CD4-positive, CD25-positive, alpha-beta regulatory T cell (primary cell): ENCODE measurements at places on chromosomes 2 and 18. TPM values are rescaled to one million over a fixed set of nuclear protein-coding genes. Genes with fewer than 3 reads are reported as not detected.

- H3K4me3 ChIP-seq = no peak overlapping the region
- H3K4me1 ChIP-seq = no peaks in the 10 kb centered on the region
- no peaks in the 10 kb centered on the region for H3K27me3 ChIP-seq
- no peak overlapping the region for H3K27ac ChIP-seq
- no peak for DNase-seq
Measured at GRCh38 chr2:166067229-166067628, 60.6 kb downstream of the SCN1A start.

DNA sequence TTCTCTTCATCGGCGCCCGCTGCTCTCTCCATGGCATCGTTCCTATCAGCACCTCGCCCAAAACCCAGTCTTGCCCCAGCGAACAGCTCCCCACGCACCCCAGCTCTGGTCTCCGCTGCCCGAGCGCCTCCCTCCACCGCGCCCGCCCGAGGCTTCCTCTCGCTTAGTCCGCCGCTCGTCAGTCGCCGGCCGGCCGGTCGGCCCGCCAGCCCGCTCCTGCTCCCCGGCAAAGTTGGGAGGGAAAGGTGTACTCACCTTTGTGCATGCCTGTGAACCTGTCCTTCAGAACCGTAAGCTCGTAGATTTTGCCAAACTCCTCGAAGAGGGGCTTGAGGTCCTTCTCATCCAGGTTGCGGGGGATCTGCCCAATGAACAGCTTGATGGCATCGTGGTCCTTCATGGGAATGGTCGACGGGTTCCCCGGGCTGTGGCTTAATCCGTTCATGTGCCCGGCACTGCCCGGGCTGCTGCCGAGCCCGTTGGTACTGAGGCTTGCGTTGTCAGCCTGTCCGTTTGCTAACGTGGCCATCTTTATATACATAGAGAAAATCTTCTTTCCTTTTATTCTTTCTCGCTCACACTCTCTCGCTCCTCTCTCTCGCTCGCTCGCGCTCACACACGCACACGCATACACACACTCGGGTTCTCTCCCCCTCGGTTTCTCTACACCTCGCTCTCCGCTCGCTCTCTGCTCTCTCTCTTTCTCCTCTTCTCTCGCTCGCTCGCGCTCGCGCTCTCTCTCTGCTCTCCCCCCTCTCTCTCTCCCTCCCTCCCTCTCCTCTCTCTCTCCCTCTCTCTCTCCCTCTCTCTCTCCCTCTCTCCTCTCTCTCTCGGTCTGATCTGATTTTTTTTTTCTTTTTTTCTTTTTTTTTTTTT is at the start of gene CELF4:
TSS of gene CELF4 (minus strand) at position 698 of the 876 bp plus-strand sequence.
- peaks cover 15% of the 10 kb centered on the region for H3K4me1 ChIP-seq
- no peak for DNase-seq
- no peak within 1 kb of the TSS for H3K4me3 ChIP-seq
- H3K27me3 ChIP-seq = peaks cover 17% of the 10 kb centered on the region

DNA sequence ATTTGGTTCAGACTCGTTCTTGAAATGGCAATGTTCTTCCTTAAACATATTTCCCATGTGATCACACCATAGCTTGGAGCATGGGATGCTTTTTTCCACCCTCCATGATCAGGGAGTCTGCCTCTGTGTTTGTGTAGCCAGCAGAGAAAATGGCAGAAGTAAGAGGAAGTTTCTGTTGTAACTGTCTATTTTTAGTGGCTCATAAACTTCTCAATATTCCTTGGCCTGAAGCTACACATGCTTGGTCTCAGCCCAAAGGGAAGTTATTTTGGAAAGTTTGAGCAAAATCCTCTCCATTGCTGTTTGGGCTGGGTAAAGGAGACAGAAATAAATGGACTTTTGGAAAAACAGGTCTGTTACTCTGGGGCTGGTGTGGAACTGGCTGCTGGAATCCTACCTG is 33.4 kb upstream of the ITGA6 start:
- H3K36me3 ChIP-seq = no peaks in the 10 kb centered on the region
- no peak overlapping the region for H3K4me3 ChIP-seq
- peaks cover 4% of the 10 kb centered on the region for H3K27me3 ChIP-seq
- no peak overlapping the region for H3K27ac ChIP-seq

DNA sequence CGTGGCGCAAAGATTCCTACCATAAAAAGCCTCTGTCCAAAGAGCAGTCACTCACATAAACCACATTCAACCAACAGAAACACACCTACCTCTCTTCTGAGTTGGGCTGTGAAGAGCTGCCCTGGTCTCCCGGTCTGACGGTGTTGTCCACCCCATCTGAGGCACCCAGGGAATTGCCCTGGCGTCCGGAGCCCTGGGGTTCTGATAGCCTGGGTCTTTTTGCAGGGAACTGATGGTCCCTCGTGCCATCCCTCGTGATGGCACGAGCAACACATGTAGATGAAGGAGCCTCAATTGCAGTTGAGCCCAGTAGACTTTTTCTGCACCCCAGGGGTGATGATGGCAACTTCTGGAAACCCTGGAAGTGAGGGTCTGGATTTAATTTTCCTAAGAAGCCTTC is 13.8 kb downstream of the HJURP start:
- H3K27ac ChIP-seq = no peak overlapping the region
- peaks cover 2% of the 10 kb centered on the region for H3K36me3 ChIP-seq
- H3K4me1 ChIP-seq = peaks cover 4% of the 10 kb centered on the region

- H3K27ac ChIP-seq = no peak overlapping the region
- no peak overlapping the region for H3K4me3 ChIP-seq
- H3K36me3 ChIP-seq = no peaks in the 10 kb centered on the region
- no peaks in the 10 kb centered on the region for H3K27me3 ChIP-seq
- no peak for DNase-seq
Measured at GRCh38 chr2:204503869-204504268, 41.4 kb upstream of the PARD3B start.

DNA sequence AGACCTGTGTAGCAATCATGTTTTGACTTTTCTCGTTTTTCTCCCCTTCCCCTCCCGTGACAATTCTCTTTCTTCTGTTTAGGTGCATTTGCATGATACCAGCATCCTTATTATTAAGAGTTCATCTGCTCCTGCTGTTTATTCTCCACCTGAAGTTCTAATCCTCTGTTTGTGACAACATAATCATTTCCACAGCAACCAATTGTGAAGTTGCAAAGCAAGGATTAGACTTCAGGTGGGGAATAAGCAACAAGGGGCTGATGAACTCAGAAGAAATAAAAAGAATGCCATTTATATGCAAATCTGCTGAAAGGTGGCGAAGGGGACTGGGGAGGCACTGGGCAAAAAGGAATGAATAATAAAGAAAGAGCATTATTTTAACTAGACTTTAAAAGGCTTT is 124.8 kb upstream of the LINC00305 start:
- H3K27me3 ChIP-seq = no peaks in the 10 kb centered on the region
- H3K27ac ChIP-seq = no peak overlapping the region
- no peaks in the 10 kb centered on the region for H3K36me3 ChIP-seq
- no peak overlapping the region for H3K4me3 ChIP-seq
- DNase-seq = no peak

- H3K4me3 ChIP-seq = no peak overlapping the region
- H3K4me1 ChIP-seq = no peaks in the 10 kb centered on the region
- no peaks in the 10 kb centered on the region for H3K36me3 ChIP-seq
- H3K27me3 ChIP-seq = no peaks in the 10 kb centered on the region
- no peak for DNase-seq
Measured at GRCh38 chr2:144439993-144440392, 79.9 kb downstream of the ZEB2 start.

- no peaks in the 10 kb centered on the region for H3K27me3 ChIP-seq
- no peak for DNase-seq
- H3K36me3 ChIP-seq = no peaks in the 10 kb centered on the region
- H3K4me1 ChIP-seq = no peaks in the 10 kb centered on the region
- H3K4me3 ChIP-seq = no peak overlapping the region
- no peak overlapping the region for H3K27ac ChIP-seq
Measured at GRCh38 chr2:182628916-182629315, 87.1 kb upstream of the DNAJC10 start.

DNA sequence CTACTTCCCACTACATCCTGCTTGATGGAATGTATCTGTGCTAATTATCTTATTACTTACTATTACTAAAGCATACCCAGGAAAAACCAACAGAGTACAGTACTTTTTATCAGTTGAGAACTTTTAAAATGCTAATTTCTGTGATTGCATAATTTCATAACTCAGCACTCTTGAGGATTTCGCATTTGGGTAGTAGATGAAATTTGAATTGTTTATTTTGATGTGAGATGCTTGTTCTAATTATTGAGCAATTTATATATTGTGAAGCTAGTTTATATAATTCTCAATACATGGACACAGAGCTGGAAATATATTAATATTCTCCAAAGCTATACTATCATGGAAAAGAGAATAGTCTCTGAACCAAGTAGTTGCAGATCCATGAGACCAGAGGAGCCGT is 104.5 kb upstream of the SP5 start:
- H3K27ac ChIP-seq = no peak overlapping the region
- no peaks in the 10 kb centered on the region for H3K4me1 ChIP-seq
- H3K4me3 ChIP-seq = no peak overlapping the region

DNA sequence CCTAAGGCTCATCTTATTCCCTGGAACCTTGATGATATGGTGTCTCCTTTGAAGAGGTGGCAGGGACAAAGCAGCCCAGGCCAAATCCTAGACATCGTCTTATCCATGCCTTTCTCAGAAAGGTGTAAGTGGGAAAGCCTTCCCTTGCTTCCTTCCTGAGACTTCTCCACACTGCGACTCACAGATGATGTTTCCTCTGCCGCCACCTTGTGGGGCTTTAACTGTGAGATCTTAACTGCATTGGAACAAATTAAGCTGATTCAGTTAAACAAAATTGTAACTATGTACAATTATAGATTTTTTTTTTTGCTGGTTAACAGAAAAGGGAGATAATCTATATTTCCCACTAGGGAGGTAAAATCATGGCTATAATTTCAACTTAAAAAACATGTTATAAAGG is 10.0 kb upstream of the GCA start:
- peak; percentile 7 for DNase-seq
- no peak overlapping the region for H3K27ac ChIP-seq
- H3K27me3 ChIP-seq = no peaks in the 10 kb centered on the region
- H3K4me3 ChIP-seq = no peak overlapping the region

- no peak overlapping the region for H3K4me3 ChIP-seq
- no peak for DNase-seq
- H3K4me1 ChIP-seq = no peaks in the 10 kb centered on the region
- H3K27me3 ChIP-seq = no peaks in the 10 kb centered on the region
- no peak overlapping the region for H3K27ac ChIP-seq
Measured at GRCh38 chr2:30300456-30301221, 69.3 kb downstream of the LBH start.

DNA sequence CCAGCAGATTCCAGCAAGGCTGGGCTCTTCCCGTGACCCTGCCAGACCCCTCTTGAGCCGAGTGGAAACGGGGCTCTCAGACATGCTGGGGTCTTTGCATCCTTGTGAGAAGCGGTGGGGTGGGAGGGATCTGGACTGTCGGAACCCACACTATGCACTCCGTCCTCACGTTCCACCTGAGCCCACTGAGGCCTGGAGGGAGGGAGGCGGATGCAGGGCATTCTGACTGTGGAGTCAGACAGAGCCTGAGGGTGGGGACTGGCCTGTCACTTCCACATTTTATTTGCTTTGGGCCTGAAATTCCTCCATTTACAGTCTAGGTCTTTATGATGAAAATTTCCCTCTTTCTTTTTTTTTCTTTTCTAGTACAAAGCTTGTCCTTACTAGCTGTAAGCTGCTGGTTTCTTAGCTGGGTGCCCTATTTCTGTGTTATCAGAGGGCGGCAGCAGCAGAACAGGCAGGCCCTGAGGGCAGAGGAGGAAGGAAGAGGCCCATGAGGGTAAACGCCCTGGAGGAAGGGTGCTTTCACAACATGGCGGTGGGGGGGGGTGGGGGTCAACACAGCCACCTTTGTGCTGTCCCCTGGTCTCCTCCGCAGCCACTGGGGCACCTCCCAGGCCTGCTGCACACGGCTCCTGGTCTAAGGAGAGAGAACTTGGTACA is 373.5 kb upstream of the MYT1L start:
- peak; percentile 35 for DNase-seq
- H3K4me1 ChIP-seq = no peaks in the 10 kb centered on the region
- H3K36me3 ChIP-seq = no peaks in the 10 kb centered on the region
- H3K27me3 ChIP-seq = no peaks in the 10 kb centered on the region
- no peak overlapping the region for H3K27ac ChIP-seq
- no peak overlapping the region for H3K4me3 ChIP-seq

GRCh38 chr2:127187081-127187775 is 32.9 kb downstream of the CYP27C1 start:
- no peak overlapping the region for H3K4me3 ChIP-seq
- H3K4me1 ChIP-seq = no peaks in the 10 kb centered on the region
- H3K27ac ChIP-seq = no peak overlapping the region
- H3K36me3 ChIP-seq = no peaks in the 10 kb centered on the region

- H3K4me3 ChIP-seq = no peak overlapping the region
- DNase-seq = no peak
- no peak overlapping the region for H3K27ac ChIP-seq
- no peaks in the 10 kb centered on the region for H3K27me3 ChIP-seq
- H3K36me3 ChIP-seq = no peaks in the 10 kb centered on the region
Measured at GRCh38 chr2:19802086-19802841, 99.5 kb downstream of the TTC32 start.

DNA sequence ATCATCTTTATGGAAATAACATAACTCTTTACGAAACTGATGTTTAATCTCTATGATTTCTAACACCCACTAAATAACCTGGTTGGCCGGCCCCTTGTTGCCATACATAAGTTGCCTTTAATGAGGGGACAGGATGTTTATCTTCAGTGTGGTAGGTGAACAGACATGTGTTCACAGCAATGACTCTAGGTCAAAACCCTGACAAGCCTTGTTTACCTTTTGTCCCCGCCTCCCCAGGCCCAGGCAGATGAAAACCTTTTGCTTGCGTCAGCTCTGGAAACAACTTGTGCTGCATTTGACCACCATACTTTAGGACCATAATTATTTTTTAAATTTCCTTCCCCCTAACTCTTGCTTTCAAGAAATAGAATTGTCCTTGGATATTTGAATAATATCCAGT is 2.9 kb upstream of the DSG4 start:
- no peak for DNase-seq
- H3K27me3 ChIP-seq = no peaks in the 10 kb centered on the region
- H3K27ac ChIP-seq = no peak overlapping the region
- no peak overlapping the region for H3K4me3 ChIP-seq

- H3K27me3 ChIP-seq = no peaks in the 10 kb centered on the region
- peak; percentile 42 for DNase-seq
- peaks cover 12% of the 10 kb centered on the region for H3K4me1 ChIP-seq
- H3K27ac ChIP-seq = no peak overlapping the region
- no peaks in the 10 kb centered on the region for H3K36me3 ChIP-seq
Measured at GRCh38 chr18:44838971-44839666, 158.4 kb downstream of the SETBP1 start.

Gene RETSAT
- total RNA-seq = 32.4 TPM

Gene NAT8
- not detected for total RNA-seq

Gene EGR4
- 0.69 TPM for total RNA-seq

Gene RAB6D
- not detected for total RNA-seq

Gene TP53I3
- total RNA-seq = 1.5 TPM

Gene MGAT4A
- 105 TPM for total RNA-seq

Gene ABCG5
- total RNA-seq = not detected

Gene CAMKMT
- total RNA-seq = 27.6 TPM

Gene CROCC2
- not detected for total RNA-seq
